ENCODE measurements at places on chromosomes 6 and 20.

GRCh38 chr6:56671651-56672461, 29.2 kb upstream of the DST start:
- no peak for ATAC-seq

GRCh38 chr6:135479601-135480000, 17.9 kb downstream of the AHI1 start:
- ATAC-seq: no peak

DNA sequence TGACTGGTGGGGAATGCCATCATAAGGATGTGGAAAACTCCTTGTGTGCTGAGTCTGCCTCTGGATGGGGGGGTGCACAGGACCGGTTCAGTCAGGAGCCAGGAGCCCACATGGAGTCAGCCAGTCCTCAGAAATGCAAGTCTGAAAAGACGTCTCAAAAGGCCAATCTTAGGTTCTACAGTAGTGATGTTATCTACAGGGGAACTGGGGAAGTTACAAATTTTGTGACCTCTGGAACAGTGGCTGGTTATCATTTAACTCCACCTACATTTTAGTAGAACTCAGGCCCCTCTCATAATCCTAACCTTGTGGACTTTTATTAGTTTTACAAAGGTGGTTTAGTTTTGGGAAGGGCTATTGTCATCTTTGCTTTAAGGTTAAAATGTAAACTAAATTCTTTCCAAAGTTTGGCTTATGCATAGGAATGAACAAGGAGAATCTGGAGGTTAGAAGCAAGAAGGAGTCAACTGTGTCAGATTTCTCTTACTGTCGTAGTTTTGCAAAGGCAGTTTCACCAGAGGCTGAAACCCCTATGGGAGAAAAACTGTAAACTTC, 13.7 kb upstream of the TBC1D22B start:
- no peak for ATAC-seq

- ATAC-seq: no peak
Observed at GRCh38 chr6:4472969-4473642, 303.1 kb upstream of the CDYL start.

DNA sequence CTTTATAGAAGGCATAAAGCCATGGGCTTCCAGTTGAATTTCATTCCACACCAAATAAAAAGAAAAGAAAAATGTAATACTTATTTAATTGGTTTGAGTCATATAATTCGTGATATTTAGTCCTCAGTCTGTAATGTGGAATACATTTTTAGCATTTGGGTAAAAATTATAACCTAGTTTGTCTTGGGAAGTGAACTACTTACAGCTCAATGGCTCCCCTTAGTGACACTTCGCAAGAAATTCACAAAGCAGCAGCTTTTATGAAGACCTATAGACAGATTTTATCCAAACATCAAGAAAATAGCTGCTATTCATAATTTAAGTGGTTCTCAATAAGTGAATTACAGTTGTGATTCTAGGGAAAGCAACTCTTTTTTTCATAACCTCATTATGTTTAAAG, 72.1 kb downstream of the RSPO3 start:
- no peak for ATAC-seq

GRCh38 chr6:132598473-132598872, 8.9 kb upstream of the TAAR5 start:
- ATAC-seq: no peak

GRCh38 chr6:3835055-3835731, 14.0 kb upstream of the FAM50B start:
- no peak for ATAC-seq

DNA sequence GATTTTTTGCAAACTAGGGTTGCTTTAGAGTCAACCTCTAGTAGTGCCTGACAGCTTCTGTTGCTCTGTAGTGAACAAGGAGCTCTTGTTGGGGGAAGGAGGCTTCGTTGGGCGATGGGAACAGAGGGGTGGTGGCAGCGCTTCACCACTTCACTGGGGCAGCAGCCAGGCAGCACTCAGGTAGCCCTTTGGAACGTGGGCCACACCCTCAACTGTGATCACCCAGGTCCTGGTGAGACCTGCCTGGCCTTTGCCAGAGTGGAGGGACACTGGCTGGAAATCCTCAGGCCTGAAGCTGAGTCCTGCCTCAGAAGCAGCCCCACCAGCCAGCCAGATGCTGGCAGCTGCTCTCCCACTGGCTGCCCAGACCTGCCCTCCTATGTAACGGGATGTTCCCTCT, 10.4 kb upstream of the EDN3 start:
- ATAC-seq: no peak

- no peak for ATAC-seq
Observed at GRCh38 chr6:144327081-144327480, 41.9 kb downstream of the UTRN start.
